ENCODE measurements at places on chromosomes 1 and 21. TPM values are rescaled to one million over a fixed set of nuclear protein-coding genes. Genes with fewer than 3 reads are reported as not detected.

SLAMF9 gene
- 1.8 TPM for total RNA-seq

ATP6V1G3 gene
- total RNA-seq: not detected

TCHHL1 gene
- total RNA-seq: not detected

C1orf87 gene
- not detected for total RNA-seq

SPRR2D gene
- 0.40 TPM for total RNA-seq

CCSAP gene
- 17.8 TPM for total RNA-seq

NCAM2 gene
- total RNA-seq: 11.2 TPM

CNIH3 gene
- 11.2 TPM for total RNA-seq

HTR1D gene
- 0.23 TPM for total RNA-seq

S100A2 gene
- 59.7 TPM for total RNA-seq

ZNF695 gene
- 17.2 TPM for total RNA-seq

EPHX1 gene
- 16.7 TPM for total RNA-seq

RGSL1 gene
- not detected for total RNA-seq

ADORA3 gene
- total RNA-seq: not detected

EDN2 gene
- not detected for total RNA-seq

SPSB1 gene
- total RNA-seq: 9.5 TPM

CPLANE2 gene
- 10.0 TPM for total RNA-seq

TUFT1 gene
- 33.2 TPM for total RNA-seq

FAM76A gene
- 8.9 TPM for total RNA-seq

IL10 gene
- 0.34 TPM for total RNA-seq

XCL2 gene
- not detected for total RNA-seq

OR4F29 gene
- not detected for total RNA-seq

THRAP3 gene
- 61.2 TPM for total RNA-seq

MED8 gene
- total RNA-seq: 70.4 TPM

COL11A1 gene
- total RNA-seq: 0.30 TPM

HCN3 gene
- 2.0 TPM for total RNA-seq

PLPP3 gene
- 9.6 TPM for total RNA-seq

SLC30A1 gene
- total RNA-seq: 19.2 TPM

LORICRIN gene
- total RNA-seq: not detected

CHI3L1 gene
- total RNA-seq: not detected

CHIA gene
- total RNA-seq: not detected

OSCP1 gene
- 7.0 TPM for total RNA-seq

WNT3A gene
- total RNA-seq: not detected

MYBPH gene
- total RNA-seq: not detected

IL19 gene
- not detected for total RNA-seq

CFAP45 gene
- total RNA-seq: 2.5 TPM

ECE1 gene
- 53.3 TPM for total RNA-seq

DAB1 gene
- not detected for total RNA-seq

FCRL1 gene
- total RNA-seq: not detected

S100A7A gene
- not detected for total RNA-seq

MTARC2 gene
- 0.64 TPM for total RNA-seq

LMX1A gene
- not detected for total RNA-seq

ATP1A4 gene
- total RNA-seq: not detected

OLIG2 gene
- total RNA-seq: 3.8 TPM

Measured in A375 (cell line).